ENCODE measurements at places on chromosomes 13 and 19.

GRCh38 chr13:114339857-114340534 lies 25.7 kb downstream of the CHAMP1 start:
- no peak for DNase-seq

DNA sequence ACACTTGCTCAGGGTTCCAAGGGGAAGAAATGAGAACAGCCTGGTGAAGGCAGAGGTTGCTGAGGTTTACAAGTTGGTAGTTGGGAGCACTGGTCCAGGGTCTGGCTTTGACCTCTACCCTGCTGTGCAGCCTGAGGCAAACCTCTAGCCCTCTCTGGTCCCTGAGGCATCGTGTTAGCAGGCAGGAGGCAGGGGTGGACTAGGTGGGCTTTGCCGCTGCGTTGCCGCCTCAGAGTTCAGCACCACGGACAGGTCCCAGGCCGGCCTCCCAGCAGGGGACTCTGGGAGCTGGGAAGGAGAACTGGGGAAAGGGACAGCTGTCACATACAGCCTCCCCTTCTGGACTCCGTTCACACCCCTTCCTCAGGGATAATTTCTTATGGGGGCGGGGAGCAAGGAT lies 3.1 kb downstream of the NCAN start:
- no peak for DNase-seq

DNA sequence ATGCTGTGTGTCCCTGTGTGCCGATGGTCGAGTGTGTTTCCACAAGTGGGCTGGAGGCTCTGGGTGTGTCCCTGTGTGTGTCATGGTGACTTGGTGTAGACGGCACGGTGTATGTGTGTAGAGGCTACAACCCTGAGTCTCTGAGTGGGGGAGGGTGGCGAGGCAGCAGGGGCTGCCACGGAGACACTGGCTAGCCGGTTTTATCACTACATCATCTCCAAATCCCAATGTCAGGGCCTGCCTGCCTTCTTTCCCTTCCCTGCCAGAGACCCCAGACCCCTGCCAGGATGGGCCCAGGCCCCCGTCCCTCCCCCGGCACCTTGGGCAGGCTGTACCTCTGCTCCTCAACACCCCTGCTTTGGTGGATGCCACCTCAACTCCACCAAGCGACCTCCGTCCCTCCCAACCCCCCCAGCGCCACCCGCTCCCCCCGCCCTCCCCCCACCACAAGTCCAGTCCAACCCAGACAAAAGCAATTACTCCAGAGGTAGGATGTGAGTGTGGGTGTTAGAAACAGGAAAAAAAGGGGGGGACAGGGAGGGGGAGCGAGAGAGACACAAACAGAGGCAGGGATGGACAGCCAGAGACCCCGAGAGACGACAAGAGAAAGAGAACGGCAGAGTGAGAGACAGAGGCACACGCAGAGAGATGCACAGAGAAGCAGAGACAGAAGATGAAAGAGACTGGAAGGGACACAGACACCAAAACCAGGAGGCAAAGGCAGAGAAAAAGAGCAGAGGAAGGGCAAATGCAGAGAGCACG lies 21.6 kb upstream of the POU2F2 start:
- no peak for DNase-seq

DNA sequence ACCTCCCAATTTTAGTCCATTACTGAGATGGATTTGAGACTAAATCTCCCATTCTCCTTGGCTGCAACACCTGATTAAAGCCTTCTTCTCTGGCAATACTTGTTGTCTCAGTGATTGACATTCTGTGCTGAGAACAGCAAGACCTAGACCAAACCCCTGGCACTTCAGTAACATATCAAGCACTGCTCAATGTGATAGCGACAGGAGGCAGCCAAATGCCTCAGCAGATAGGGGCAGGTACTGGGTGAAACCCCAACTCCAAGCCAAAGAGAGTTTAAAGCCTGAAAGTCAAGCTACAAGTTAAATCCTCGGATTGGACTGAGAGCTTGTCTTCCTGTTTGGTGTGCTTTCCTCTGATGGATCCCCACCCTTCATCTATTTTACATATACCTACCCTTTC lies 52.7 kb downstream of the STARD13 start:
- no peak for DNase-seq

GRCh38 chr19:10878253-10878652 lies 6.9 kb downstream of the CARM1 start:
- no peak for DNase-seq

DNA sequence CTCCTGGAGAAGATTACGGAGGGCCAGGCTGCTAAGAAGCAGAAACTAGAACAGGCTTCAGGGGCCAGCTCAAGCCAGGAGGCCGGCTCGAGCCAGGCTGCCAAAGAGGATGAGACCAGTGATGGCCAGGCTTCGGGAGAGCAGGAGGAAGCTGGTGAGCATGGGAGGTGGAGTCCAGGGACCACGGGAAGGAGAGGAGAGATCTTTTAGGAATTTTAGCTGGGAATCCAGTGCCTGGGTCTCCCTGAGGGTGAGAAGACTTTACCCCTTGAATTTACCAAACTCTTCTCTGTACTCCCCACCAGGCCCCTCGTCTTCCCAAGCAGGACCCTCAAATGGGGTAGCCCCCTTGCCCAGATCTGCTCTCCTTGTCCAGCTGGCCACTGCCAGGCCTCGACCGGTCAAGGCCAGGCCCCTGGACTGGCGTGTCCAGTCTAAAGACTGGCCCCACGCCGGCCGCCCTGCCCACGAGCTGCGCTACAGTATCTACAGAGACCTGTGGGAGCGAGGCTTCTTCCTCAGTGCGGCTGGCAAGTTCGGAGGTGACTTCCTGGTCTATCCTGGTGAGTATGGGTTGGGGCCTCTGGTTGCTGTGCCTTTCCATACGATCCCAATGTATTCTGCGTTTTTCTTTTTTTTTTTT lies 824 bp downstream of the TSEN34 start:
- no peak for DNase-seq

DNA sequence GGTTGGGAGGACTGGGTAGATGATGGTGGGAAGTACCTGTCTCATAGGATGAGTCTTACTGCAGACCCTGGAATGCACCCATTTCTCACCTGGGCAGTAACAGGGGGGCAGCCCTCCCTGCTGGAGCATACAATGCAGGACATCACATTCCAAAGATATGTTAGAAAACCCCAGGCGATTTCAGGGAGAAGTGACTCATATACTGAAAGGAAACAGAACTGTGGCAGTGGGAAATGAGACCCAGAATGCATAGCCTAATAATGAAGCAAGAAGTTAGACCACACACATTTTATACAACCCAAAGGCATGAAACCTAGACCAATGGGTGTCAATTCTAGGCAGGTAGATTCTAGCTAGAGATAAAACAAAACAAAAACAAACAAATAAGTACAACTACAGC lies 402.7 kb downstream of the IRS2 start:
- DNase-seq: no peak

DNA sequence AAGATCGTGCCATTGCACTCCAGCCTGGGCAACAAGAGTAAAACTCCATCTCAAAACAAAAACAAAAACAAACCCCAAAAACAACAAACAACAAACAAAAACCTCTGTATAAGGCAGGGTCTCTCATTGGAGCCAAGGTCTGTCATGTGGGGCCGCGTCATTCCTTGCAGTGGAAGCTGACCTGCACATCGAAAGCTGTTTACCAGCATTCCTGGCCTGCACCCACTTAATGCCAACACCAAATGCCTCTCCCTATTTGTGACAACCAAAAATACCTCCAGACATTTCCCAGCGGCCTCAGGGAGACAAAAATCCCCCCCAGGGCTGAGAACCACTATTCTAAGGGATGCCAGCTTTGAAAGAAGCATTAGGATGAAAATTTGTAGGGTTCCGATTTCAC lies 1.2 kb downstream of the CPAMD8 start:
- no peak for DNase-seq

- no peak for DNase-seq
These were observed 541.0 kb downstream of the PCDH9 start for GRCh38 chr13:66689037-66689619.

DNA sequence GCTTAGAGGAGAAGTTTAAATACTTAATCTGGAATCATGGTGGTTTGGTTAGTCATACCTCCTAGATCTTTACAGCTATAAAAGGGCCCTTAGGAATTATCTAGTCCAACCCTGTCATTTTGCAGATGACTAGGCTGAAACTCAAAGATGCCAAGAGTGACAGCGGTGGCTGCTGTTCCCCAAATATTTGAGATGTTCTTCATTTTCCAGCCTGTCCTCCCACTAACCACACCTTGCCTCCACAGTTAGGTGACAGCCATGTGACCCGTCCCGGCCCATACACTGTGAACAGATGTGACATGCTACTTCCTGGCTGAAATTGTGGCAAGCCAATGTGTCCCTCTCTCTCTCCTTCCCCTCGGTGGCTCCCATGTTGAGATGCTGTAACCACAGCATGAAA lies 225.5 kb upstream of the IPO5 start:
- no peak for DNase-seq

DNA sequence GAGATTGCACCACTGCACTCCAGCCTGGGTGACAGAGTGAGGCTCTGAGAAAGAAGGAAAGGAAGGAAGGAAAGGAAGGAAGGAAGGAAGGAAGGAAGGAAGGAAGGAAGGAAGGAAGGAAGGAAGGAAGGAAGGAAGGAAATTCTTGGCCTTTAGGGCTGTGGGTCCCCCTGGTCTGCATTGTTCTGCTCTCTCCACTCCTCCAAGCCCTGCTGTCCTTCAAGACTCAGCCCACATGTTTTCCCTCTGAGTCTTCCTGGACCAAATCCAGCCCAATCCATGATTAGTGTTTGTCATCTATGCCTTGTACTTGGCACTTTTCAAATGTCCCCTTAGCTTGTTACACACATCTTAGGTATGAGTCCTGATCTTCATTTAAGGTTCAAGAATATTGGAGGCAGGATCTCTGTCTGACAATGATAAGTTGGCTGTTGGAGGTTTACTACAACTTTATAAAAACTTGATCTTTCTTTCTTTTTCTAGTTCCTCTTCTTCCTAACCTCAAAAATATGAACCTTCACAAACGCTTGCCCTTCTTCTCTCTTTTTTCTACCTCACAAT lies 48.8 kb upstream of the INTS6 start:
- DNase-seq: no peak

All from activated naive CD4-positive, alpha-beta T cell (primary cell).